D341Med (cell line): ENCODE measurements at places on chromosomes 12 and 14.

GRCh38 chr14:75425446-75425845 lies 2.4 kb upstream of the JDP2 start:
- no peak for DNase-seq

DNA sequence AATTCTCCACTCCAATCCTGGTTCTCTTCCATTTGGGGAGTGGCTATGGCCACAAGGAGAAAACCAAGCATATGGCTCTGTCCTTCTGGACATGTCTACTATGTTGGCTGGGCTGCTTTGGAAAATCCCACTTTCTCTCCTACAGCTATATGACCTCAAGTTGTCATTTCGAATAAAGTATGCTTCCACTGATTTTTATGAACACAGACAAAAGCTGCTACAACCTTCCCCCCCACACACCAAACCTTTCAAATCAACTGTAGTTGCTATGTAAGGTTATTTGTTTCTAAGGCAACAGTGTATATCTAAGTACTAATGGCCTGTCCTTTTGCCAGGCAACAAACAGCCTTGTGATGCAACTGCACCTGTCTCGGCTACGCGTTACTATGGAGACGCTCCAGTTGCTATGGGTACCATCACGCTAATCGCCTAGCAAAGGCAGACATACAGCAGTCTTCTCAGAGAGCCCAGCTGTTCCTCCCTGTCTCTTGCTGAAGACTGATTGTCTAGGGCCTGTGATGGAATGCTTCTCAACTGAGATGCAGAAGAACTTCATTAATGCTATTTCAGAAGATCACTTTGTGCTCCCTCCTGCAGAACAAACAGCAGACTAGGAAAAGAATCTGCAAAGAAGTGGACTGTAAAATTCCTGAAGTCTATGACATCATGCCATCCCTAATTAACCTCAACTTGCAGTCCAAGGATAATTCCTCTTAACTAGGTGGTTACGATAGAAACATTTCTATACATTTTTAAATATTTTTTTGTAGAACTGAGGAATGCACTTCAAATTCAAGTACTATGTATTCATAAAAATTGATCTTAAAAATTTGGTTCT lies 67.6 kb downstream of the FOXN3 start:
- DNase-seq, result peak; percentile 52

DNA sequence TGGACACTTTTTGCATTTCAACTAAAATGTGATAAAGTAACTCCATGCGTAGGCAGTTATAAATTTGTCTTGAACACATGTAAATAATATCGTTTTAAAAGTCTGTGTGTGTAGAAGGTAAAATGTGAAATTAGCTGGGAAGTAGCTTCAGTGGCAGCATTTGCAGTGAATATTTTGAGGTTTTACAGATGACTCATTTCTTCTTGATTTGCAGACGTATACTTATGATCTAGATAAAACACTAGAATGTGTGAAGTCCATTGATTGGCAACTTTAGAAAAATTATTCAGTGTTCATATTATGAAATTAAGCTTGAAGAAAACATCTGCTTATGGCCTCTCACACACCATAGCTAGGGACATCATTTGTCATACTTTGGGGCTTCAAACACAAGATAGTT lies 788.6 kb upstream of the NOVA1 start:
- no peak for DNase-seq

- DNase-seq, result no peak
Measured at GRCh38 chr12:59453475-59453874, 142.4 kb upstream of the SLC16A7 start.

DNA sequence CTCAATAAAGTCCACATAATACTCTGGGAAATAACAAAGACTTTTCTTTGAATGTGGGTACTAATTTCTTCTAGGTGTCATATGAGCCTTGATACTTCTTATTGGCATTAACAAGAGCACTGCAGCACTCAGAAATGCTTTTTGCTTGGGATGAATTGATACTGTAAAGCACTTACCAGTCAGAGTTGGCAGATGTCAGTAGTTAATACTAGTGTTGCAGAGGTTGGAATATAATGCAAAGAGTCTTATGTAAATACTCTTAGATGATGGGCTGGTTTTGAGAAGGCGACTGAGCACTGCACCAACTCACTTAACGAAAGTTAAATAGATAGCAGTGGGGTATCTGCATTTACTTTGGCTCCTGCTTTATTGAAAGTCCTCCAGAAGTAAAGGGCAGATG lies 25.6 kb upstream of the MBIP start:
- DNase-seq, result no peak

DNA sequence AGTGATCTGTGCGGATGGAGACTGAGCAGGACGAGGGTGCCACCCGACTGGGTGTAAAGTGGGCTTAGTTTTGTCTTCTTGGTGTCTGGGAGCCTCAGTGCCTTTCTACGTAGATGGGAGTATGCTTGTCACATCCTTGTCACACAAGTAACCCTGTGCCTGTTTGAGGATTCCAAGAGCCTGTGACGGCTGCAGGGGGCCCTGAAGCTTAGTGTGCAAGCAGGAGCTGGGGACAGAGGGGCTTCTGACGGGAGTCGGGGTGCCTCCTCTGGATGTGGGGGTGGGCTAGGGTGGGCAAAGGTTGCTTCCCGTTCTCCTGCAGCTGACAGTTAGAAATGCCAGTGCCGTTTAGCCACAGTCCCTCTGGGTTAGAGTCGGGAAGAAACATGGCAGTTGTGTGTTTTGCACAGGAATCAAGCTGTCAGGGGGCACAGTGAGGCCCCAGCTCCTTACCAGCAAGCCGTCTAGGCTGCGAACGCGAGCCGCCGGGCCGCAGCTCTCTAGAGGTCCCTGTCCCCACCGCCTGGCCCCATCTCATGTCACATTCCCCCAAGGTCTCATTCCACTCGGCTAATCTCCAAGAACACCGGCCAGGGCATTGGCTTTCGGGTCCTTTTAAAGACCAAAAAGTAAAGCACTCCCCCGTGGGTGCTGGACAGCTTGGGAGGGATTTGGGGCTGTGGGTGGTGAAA lies 7.0 kb downstream of the RTL1 start:
- DNase-seq, result no peak

DNA sequence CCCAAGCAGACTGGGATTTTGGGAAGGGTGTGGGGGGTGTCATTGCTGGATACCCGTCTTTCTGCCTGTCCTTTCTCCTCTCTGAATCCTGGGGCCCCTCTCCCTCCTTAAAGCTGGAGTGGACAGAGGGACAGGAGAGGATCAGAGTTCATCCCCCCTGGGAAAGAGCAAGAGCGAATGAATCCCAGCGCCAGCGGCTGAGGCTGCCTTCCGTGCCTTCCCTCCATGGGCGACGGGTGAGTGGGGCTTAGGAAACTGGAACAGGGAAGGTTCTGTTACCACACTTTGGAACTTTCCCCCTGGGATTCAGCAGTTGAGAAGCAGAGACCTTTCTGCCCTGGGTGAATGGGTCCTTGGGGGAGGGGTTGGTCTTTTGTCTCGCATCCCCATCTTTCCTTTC lies 16.2 kb upstream of the RIN3 start:
- no peak for DNase-seq

- DNase-seq, result no peak
Measured at GRCh38 chr12:82708061-82708879, 21.6 kb downstream of the TMTC2 start.

DNA sequence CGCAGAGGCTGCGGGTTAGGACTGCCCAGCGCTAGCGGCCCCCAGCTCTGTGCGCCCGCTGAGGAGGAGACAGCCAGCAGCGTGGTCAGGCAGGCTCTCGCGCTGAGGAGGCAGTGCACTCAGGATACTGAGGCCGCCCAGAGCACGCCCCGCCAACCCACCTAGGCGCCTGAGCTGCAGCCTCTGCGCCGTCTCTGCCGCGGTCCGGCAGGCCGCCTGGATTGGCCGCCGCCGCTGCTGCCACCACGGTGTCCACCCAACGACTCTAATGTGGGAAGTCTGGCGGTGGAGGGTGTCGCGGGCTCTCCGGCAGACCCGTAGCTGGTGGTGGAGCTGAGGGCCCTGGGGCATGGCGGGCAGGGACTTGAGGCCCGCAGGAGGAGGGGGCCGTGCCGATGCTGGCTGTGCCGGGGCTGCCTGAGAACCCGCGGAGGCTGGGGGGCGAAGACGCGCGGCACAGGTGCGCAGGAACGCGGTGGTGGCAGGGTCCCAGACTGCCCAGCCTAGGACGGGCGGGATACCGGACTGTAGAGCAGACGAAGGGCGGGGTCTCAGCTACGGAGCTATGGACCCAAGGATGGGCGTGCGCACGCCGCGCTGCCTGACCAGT lies 69.9 kb downstream of the ASCL4 start:
- DNase-seq, result peak; percentile 43

- no peak for DNase-seq
Measured at GRCh38 chr14:55450124-55450523, 9.7 kb upstream of the TBPL2 start.

DNA sequence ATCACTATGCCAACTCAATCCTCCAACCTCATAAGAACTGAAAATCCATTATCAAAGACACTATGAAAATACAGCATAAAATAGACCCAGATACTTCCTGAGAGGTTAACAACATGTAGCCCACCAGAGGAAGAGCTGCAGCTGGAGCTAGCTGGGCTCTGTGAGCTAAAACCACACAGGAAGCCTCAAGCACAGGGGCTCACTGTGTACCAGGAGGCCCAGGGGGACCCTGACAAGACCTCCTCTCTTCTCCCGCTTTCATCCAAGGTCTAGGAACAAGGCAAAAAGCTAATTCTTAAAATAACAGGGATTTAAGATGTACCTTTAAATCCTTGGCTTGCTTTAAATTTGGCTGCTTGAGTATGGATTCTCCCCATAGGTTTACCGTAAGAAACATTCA lies 53.6 kb downstream of the EIF2S3B start:
- DNase-seq, result no peak

DNA sequence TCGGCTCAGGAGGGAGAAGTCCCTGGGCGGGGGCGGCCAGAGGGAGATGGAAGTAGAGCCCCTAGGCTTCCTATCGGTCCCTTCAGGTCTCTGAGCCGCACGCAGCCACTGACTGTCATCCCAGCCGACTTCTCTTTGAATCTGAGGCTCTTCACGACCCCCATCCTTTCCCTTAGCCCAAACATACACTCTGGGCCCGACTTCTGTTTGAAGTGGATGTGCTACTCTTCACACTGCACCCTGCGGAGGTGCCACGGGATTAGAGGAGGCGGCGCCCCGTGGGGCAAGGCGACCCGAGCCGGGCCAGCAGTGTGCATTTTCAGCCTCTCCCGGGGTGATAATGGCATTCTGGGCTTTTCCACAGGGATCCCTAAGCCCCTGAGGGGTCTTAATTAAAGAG lies 6.0 kb upstream of the DACT1 start:
- no peak for DNase-seq

DNA sequence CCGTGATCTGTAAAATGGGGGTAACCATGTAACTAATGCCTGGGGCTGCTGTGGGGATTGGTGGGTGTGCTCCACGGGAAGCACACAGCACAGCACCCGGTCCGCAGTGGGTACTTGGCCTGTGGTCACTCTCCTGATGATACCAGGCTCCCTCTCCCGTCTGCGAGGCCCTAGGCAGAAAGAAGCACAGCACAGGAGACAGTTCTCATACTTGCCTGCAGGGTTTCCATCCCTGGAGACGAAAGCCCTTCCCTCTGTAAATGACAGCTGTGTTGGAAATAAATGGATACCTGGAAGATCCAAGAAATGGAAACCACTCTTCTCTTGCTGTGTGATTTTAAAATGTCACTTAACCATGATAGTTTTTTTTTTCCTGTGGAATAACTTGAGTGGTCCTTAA lies 7.9 kb upstream of the PRMT8 start:
- DNase-seq, result no peak

DNA sequence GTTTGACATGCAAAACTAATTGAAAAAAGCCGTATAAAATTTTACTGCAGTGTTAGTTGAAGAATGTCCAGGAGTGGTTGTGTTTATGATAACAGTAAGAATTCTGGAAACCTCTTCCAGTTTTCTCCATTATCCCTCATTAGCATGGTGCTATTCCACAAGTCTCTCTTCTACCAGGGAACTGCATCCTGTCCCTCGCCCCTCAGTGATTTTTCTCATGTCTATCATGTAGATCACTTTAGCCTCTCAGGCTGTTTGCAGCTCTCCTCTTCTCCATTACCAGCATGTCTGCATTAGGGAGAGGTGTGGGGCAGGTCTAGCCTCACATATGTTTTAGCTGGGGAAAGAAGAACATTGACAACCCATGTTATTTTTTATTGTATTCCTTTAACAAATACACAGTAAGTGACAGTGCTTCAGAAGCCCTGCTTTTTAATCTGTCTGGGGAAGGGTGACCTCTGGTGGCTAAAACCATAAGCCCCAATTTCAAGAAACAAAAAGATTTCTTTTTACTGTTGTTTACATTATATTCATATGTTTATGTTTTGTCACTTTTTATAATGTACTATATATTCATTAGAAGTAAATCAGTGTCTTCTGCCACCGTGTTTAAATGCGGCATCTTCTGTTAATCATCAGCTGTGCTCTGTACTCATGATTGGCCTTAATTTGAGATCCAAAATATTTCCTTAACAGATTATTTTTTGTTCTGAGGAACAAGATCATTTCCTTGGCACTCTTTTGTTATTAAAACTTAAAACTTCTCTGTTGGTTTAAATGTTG lies 70.7 kb downstream of the RASSF8 start:
- peak; percentile 51 for DNase-seq

GRCh38 chr12:52648012-52648550 lies 3.9 kb downstream of the KRT2 start:
- DNase-seq, result peak; percentile 2

- DNase-seq, result no peak
Measured at GRCh38 chr12:74408601-74409166, 129.0 kb upstream of the ATXN7L3B start.

DNA sequence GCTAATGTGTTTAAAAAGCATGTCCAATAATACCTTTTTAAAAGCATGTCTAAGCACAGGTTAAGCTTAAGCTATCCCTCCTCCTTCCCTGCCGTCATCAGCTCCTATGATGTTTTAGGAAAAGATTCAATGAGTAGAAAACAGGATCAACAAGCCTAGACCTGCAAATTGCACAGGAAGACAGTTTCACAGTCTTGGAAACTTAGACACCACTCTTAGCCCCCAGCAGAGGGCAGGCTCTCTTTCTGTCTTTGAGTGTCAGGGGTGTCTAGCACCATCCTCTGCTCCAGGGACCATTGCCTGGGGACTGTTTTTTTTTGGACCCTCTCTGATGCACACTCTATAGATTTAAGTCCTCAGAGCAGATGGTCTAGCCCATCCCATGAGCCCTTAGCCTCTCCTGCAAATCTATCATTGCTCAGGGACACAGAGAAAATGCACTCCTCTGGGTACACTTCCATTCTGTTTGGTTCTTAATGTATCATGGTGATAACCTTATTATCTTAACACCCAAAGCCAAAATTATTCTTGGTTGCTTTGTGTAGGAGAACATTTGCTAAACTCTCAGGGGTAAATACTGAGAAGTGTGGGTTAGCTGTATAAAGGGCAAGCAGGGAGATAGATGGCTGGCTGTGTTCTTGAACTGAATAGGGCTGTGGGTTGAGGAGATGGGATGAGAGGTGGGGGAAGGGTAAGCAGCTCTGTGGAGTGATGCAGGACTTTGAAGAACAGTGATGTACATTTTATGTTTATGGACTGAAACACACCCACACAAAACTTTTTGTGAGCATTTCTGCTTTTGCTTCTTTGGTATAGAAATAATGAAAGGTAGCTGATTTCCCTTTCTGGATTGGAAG lies 259.9 kb upstream of the DDHD1 start:
- DNase-seq, result peak; percentile 35

GRCh38 chr12:107514887-107515445 lies 170.6 kb upstream of the PWP1 start:
- DNase-seq, result no peak
